ENCODE measurements at places on chromosomes 12 and 14.

DNA sequence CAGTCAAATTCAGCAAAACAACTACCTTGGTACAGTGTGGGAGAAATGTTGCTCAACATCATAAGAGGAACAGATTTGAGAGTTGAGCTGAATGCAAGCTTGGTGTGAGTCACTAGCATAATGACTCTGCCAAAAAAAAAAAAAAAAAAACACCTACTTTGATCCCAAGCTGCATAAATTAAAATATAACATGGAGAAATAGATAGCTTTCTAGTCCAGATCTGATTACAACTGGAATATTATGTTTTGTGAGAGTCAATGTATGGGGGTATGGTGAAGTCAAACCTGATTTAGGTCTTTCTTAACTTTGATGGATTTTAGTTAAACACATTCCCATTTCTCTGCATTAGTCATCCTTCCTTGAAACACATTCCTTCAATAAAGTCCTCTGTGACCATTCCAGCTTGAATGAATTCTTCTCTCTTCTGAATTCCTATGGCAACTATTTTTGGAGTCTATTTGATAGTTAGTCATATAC, 188.1 kb downstream of the SLC5A8 start:
- no peak for DNase-seq

GRCh38 chr12:92506891-92507290, 195.9 kb upstream of the PLEKHG7 start:
- DNase-seq = no peak

DNA sequence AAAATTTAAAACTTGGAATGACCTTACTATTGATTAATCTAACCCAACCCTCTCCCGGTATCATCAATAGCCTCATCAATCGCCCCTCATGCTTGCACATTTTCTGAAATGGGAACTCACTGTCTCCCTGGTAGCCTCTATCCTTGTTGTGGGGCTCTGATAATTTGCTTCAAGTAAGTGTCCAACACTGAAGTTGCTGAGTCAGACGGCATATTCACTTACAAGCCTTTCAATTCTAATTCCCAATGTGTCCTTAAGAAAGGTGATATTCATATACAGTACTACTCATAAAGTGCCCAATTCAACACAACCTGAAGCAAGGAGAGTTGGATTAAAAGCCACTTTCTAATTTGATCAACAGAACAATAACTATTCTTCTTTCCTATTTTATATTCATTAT, 1146.1 kb upstream of the TMEM132C start:
- DNase-seq = no peak

DNA sequence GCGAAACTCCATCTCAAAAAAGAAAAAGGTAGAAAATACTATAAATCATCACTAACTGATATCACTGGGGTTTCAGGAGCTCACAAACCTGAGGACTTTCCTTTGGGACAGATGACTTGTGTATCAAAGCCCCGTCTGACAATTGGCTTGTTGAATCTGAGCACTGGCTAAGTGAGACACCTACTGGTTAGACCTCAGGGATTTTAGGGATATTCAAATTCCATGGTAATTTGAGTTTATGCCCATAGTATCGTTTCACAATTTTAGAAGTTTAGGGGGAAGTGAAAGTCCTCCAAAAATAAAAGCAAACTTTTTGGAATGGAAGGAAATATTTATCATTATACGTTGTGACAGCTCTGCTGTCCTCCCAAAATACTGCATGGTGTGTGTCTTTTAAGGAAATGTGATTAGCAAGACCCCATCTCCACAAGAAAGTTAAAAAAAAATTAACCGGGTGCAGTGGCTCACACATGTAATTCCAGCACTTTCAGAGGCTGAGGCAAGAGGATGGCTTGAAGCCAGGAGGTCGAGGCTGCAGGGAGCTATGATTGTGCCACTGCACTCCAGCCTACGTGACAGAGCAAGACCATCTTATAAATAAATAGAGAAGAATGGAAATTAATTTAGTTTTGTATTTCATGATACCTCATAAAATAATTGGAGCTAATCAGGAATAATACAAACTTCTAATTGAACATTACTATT, 49.2 kb downstream of the FBXL14 start:
- no peak for DNase-seq

DNA sequence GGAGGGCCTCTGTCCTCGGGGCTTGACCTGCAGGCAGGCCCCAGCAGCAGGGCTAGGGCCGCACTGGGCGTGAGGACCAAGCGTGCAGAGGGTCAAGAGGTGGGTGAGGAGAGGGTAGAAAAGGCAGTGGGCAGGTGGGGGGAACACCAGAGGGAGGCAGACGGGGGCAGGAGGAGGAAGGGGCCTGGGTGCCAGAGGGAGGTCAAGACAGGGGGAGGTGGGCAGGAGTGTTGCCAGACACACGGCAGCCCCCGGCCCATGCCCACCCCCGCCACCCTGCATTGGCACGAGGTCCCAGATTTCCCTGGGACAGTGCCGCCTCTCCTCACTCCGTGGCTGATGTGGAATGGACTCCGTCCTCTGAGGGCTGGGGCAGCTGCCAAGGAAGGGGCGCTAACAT, 8.2 kb downstream of the TMEM121 start:
- DNase-seq = no peak

DNA sequence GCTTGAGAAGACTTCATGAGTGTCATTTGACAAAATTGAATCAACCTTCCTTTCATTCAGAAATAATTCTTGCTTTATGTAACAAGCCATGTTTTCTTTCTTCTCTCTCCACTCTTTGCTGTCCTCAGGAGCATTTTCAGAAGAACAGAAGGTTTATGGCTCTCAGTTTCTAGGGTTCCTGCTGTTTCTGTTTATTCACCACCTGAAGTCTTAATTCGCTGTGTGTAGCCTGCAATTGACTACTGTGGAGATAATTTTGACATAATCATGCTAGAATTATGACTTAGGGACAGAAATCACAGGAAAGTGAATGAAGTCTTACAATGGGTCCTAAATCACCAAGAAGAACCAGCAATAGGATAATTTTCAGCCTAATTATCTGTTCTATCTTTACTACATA, 7.2 kb upstream of the PLEKHG7 start:
- no peak for DNase-seq
